Ovary (tissue), 10 donors: ENCODE measurements at places on chromosomes 7 and 10. TPM values are rescaled to one million over a fixed set of nuclear protein-coding genes. Genes with fewer than 3 reads are reported as not detected.
A peak's percentile ranks its signal among the peaks of the same experiment; 100 is the strongest.

Gene TMEM196
- total RNA-seq: not detected

Gene ACTL6B
- total RNA-seq: not detected

Gene MYL10
- not detected for total RNA-seq

Gene VGF
- total RNA-seq: not detected

Gene OR6B1
- not detected for total RNA-seq

- DNase-seq: no peak
- no peak overlapping the region for H3K27ac ChIP-seq
- no peaks in the 10 kb centered on the region for H3K27me3 ChIP-seq
- no peak overlapping the region for H3K4me3 ChIP-seq
- no peaks in the 10 kb centered on the region for H3K36me3 ChIP-seq
Measured at GRCh38 chr7:150345012-150345411, 3.6 kb upstream of the RARRES2 start.

DNA sequence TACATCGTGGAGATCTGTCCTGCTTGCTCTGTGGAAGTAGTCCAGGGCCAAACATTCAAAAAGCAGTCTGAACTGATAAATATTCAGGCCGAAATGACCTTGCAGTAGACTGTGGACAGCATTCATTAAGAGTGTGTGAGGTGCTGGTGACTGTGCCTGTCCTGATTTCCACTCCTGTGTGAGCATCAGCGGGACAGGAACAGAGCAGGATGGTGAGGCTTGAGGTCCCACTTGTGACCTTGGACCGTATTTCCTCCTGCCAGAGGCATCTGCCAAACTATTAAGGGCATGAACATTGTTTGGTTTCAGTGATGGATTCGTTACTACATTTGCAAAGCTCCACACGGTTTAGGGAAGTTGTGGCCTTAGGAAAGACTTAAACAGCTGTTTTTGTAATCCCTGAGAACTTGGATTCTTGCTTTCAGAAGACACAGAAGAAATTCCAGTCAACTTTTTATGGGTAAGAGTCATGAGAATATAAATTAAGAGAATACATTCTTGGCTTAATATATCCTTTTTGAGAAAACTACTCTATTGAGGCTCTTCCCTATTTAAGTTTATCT lies 32.8 kb downstream of the CCNY start:
- H3K4me3 ChIP-seq: no peak overlapping the region
- no peak for DNase-seq
- no peaks in the 10 kb centered on the region for H3K36me3 ChIP-seq
- H3K4me1 ChIP-seq: peaks cover 21% of the 10 kb centered on the region
- H3K27me3 ChIP-seq: no peaks in the 10 kb centered on the region

DNA sequence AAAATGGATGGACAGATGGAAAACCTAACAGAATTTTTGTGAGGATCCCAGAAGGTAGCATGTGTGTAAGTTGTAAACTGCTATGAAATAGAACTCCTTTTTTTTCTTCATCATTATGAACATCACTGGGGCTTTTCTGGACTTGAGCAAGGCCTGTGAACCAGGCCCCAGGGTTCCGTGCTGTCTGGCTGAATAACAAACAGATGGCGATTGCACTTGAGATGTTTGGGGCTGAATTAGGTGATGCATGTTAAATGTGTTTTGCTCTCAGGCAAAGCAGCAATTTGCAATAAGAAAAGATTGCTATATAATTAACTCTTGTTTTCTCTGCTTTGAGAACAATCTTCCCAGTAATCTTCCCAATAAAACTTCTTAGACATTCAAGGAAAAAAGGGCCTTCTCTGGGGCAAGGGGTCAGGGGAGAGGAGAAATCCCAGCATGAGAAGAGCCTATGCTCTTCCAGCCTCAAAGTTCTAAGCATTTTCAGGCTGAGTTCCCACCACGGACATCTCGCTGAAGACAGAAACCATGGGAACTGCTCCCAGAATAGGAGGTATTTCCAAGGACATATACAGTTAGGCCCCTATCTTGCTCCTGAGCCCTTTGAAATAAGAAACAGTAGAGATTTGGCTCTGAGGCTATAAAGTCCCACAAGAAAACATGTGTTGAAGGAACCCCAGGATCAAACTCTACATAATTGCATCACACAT lies 98.7 kb downstream of the ITIH5 start:
- H3K27ac ChIP-seq: no peak overlapping the region
- DNase-seq: peak; percentile 14
- H3K27me3 ChIP-seq: no peaks in the 10 kb centered on the region
- H3K4me1 ChIP-seq: peaks cover 10% of the 10 kb centered on the region

- H3K27ac ChIP-seq: no peak overlapping the region
- H3K4me3 ChIP-seq: no peak overlapping the region
- DNase-seq: no peak
Measured at GRCh38 chr7:70590126-70590854, 541.7 kb upstream of the GALNT17 start.

DNA sequence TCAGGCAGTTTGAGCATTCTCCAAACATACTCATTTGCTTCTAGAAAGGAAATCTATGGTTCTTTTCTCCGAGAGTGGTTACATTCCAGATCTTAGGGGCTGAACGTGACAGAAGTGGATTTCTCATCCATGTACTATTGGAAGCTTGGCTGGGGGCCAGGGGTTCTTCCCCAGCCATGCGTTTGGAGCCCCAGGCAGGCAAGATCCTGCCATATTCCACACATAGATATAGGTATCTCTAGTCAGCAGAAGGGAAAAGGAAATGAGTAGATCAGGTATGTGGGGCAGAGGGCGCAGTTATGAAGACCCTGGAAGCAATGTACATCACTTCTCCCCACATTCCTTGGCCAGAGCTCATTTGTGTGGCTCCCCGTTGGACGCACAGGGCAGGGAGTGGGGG lies 299.8 kb downstream of the CCDC3 start:
- peaks cover 6% of the 10 kb centered on the region for H3K4me1 ChIP-seq
- no peak overlapping the region for H3K4me3 ChIP-seq
- H3K36me3 ChIP-seq: no peaks in the 10 kb centered on the region
- DNase-seq: no peak
- no peaks in the 10 kb centered on the region for H3K27me3 ChIP-seq

DNA sequence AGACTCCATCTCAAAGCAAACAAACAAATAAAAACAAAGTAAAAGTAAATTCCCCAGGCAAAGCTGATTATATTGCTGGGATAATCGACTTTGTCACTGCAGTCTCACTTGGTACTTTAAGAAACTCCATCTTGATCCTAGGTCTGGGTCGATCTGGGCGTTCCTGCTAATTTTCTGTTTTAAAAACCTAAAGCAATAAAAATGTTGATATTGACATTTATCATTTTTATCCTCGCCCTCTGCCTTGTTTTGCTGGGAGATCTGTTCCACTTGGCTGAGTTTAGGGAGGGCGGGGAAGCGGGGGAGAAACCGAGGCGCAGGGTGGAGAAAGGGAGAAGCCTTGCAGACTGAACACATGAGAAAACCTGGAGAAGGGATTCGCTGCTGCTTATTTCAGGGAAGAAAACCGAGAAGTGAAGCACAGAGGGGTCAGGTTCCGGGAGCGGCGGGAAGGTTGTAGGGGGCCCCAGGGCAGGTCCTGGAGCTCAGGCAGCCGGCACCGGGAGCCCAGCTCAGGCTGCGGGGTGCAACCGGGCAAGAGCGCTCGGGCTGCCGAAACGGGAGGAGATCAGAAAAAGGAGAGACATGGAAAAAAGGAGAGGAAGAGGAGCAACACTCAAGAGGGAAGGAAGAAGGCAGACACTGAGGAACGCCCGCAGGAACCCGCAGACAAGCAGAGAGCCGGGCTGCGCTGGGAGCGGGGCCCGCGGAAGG lies 27.3 kb upstream of the KMT2C start:
- H3K4me3 ChIP-seq: peak overlapping the region; percentile 79
- no peak for DNase-seq
- H3K36me3 ChIP-seq: no peaks in the 10 kb centered on the region
- H3K27ac ChIP-seq: peak overlapping the region; percentile 41
- peaks cover 8% of the 10 kb centered on the region for H3K4me1 ChIP-seq
- no peaks in the 10 kb centered on the region for H3K27me3 ChIP-seq

- no peak overlapping the region for H3K4me3 ChIP-seq
- peaks cover 5% of the 10 kb centered on the region for H3K4me1 ChIP-seq
- DNase-seq: no peak
- no peaks in the 10 kb centered on the region for H3K36me3 ChIP-seq
- H3K27me3 ChIP-seq: no peaks in the 10 kb centered on the region
Measured at GRCh38 chr7:105788816-105789349, 87.5 kb downstream of the ATXN7L1 start.

GRCh38 chr10:91012502-91012901 lies 91.6 kb upstream of the ANKRD1 start:
- no peaks in the 10 kb centered on the region for H3K36me3 ChIP-seq
- H3K27ac ChIP-seq: no peak overlapping the region
- no peak overlapping the region for H3K4me3 ChIP-seq
- no peaks in the 10 kb centered on the region for H3K4me1 ChIP-seq
- DNase-seq: no peak
- no peaks in the 10 kb centered on the region for H3K27me3 ChIP-seq

- H3K4me1 ChIP-seq: no peaks in the 10 kb centered on the region
- no peak for DNase-seq
- no peak overlapping the region for H3K27ac ChIP-seq
- no peak overlapping the region for H3K4me3 ChIP-seq
- H3K27me3 ChIP-seq: no peaks in the 10 kb centered on the region
- H3K36me3 ChIP-seq: no peaks in the 10 kb centered on the region
Measured at GRCh38 chr7:23654508-23654907, 25.5 kb upstream of the FAM221A start.

- H3K4me1 ChIP-seq: no peaks in the 10 kb centered on the region
- H3K27me3 ChIP-seq: no peaks in the 10 kb centered on the region
- no peaks in the 10 kb centered on the region for H3K36me3 ChIP-seq
- no peak overlapping the region for H3K27ac ChIP-seq
- DNase-seq: no peak
Measured at GRCh38 chr10:91987397-91988037, 63.9 kb downstream of the BTAF1 start.

- no peaks in the 10 kb centered on the region for H3K36me3 ChIP-seq
- H3K4me1 ChIP-seq: no peaks in the 10 kb centered on the region
- H3K4me3 ChIP-seq: no peak overlapping the region
- no peak overlapping the region for H3K27ac ChIP-seq
- DNase-seq: no peak
Measured at GRCh38 chr10:125783957-125784356, 8.3 kb upstream of the MMP21 start.

DNA sequence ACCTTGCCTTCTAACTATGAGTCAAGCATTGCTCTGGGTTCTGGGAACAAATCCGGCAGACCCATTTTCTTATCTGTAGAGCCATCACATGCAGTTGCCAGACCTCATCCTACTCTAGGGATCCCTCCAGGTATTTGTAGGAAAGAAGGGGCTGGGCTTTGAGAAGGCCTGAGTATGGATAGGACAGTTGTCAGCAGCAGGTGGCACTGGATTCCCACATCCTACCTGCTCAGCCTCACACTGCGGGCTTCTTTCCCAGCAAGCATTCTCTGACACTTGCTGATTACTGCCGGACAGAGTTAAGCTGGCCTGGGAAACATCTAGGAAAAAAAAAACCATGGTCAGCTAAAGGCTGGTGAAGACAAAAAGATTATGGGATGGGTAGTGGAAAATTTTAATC lies 224.1 kb downstream of the CCSER2 start:
- no peak overlapping the region for H3K27ac ChIP-seq
- no peak for DNase-seq
- no peak overlapping the region for H3K4me3 ChIP-seq
- H3K36me3 ChIP-seq: no peaks in the 10 kb centered on the region

GRCh38 chr10:70561070-70561469 lies 41.5 kb downstream of the PRF1 start:
- no peak overlapping the region for H3K4me3 ChIP-seq
- H3K27me3 ChIP-seq: no peaks in the 10 kb centered on the region
- H3K27ac ChIP-seq: no peak overlapping the region
- peaks cover 5% of the 10 kb centered on the region for H3K4me1 ChIP-seq
- DNase-seq: no peak

GRCh38 chr10:122495406-122496340 lies 34.3 kb downstream of the HTRA1 start:
- no peak overlapping the region for H3K4me3 ChIP-seq
- H3K27me3 ChIP-seq: no peaks in the 10 kb centered on the region
- no peak overlapping the region for H3K27ac ChIP-seq
- DNase-seq: no peak

DNA sequence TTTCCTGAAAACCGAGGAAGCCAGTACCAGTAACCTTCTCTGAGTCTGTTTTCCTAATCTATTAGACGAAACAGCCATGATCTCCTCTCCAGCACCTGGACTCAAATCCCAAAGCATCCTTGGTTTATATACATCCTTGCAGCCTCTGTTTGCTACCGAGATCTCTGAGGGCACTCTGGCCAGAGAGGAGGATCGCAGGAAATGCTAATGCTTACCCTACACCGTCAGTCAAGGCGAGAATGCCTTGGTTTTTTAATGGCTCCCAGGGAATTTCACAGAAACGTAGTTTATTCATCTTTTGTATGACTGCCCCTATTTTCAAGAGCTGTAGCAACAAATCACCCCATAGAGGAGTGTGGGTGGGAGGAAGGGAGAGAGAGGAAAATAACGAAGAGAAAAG lies 91.5 kb upstream of the CALN1 start:
- no peak for DNase-seq
- H3K36me3 ChIP-seq: no peaks in the 10 kb centered on the region
- no peaks in the 10 kb centered on the region for H3K27me3 ChIP-seq

GRCh38 chr7:79590916-79591623 lies 137.6 kb upstream of the MAGI2 start:
- H3K4me3 ChIP-seq: no peak overlapping the region
- DNase-seq: no peak
- H3K27ac ChIP-seq: no peak overlapping the region
- H3K4me1 ChIP-seq: no peaks in the 10 kb centered on the region
- no peaks in the 10 kb centered on the region for H3K27me3 ChIP-seq
